ENCODE measurements at places on chromosomes 4 and X. TPM values are rescaled to one million over a fixed set of nuclear protein-coding genes. Genes with fewer than 3 reads are reported as not detected.

- DNase-seq, result peak; percentile 86
Measured at GRCh38 chr4:38857354-38858096, 908 bp upstream of the TLR6 start.

The MID2 gene
- total RNA-seq, result 14.6 TPM

The ADH7 gene
- not detected for total RNA-seq

GRCh38 chr4:186596850-186597390, 41.6 kb upstream of the MTNR1A start:
- DNase-seq, result no peak

- DNase-seq, result no peak
Measured at GRCh38 chr4:32778025-32778424, 2057.9 kb downstream of the PCDH7 start.

The GRIA3 gene
- total RNA-seq, result 10.1 TPM

DNA sequence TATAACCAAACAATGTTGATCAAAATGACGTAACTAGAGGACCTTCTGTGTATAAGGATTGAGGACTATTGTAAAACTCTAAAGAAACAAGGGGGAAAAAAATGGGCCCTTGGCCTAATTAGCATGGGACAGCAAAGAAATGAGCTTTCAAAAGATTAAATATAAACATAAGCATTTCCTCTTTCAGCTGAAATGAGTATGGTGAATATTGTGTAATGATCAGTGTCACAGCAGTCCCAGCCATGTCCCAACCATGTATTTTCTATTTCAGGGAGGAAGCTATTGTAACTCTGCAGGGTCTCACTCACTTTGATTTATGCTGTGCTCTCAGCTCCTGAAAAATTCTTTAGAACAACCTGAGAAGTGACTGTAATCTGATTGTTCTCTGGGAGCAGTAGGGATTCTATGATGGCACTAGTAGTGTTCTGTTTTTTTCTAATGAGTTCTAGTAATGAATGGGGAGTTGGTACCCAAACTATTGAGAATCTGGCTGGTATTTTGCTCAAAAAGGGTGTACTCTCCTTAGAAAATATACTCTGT, 25.8 kb downstream of the ANXA10 start:
- DNase-seq, result no peak

The TRPC5OS gene
- total RNA-seq, result not detected

The BEND4 gene
- not detected for total RNA-seq

The RPL34 gene
- 1,226 TPM for total RNA-seq

- DNase-seq, result no peak
Measured at GRCh38 chr4:161222889-161223288, 940.9 kb downstream of the FSTL5 start.

DNA sequence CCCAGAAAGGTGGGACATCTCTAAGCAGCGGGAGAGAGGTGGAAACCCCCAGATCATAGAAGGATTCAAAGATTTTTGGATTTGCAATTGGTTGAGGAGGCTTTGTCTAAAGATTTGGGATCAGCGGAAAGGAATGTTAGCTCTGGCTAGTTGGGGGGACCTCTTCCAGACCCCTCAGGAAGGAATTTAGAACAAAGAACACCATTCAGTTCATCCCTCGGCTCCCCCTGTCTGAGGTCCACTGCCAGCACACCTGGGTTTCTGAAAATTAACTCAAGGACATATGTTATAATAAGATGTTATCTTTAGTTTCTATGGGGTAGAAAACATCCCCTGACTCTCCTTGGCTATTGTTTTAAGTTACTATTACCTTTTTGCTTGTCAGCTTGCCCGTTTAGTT, 163.6 kb downstream of the CEP135 start:
- no peak for DNase-seq

The SHOX gene
- not detected for total RNA-seq

The ADH1C gene
- 1.4 TPM for total RNA-seq

DNA sequence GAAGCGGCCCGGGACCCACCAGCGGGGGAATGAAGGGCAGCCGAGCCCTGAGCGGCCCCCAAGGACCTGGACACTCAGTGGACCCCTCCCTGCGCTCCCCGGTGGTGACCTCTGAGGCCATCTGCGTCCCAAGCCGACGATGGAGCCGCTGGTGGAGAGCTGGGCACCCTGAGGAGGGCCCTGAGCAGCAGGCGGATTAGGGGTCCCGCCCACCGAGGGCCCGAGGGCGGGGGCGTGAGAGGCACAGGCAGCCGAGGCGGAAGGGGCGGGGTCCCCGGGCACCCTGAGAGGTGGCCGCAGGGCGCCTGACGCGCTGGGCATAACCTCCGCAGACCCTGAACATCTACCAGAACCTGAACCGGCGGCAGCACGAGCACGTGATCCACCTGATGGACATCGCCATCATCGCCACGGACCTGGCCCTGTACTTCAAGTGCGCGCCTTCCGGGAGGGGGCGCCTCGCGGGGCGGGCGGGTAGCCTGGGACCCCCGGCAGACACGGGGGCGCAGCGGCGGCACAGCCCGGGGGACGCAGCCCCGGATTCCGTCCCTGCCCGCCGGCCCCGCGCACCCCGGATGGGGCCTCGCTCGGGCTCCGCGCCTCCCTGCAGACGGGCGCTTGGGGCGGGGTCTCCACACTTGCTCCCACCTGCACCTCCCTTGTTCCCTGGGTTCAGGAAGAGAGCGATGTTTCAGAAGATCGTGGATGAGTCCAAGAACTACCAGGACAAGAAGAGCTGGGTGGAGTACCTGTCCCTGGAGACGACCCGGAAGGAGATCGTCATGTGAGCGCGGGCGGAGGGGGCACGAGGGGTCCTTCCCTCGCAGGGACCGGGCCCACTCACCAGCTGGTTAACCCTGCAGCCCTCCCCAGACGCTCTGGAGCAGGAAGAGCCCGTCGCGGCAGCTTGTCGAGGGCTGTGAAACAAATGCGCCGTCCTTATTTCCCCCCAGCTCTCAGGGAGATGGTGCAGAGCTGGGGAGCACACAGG, 10.3 kb downstream of the ATP5ME start:
- no peak for DNase-seq

The IL9R gene
- total RNA-seq, result not detected

DNA sequence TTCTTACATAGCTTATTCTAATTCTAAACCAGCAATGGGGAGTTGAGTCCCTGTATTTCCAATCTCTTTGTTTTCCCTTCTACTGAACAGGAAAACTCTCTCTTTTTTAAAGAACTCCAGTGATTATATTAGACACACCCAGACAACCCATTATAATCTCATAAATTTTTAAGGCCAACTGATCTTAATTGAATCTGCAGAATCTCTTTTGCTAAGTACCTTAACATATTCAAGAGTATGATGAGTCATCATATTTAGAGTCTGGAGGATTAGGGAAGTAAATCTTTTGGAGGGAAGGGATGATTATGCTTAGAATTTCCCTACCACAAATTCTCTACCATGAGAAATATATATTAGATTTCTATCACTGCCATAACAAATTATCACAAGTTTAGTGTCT, 705.1 kb downstream of the CENPC start:
- DNase-seq, result no peak

DNA sequence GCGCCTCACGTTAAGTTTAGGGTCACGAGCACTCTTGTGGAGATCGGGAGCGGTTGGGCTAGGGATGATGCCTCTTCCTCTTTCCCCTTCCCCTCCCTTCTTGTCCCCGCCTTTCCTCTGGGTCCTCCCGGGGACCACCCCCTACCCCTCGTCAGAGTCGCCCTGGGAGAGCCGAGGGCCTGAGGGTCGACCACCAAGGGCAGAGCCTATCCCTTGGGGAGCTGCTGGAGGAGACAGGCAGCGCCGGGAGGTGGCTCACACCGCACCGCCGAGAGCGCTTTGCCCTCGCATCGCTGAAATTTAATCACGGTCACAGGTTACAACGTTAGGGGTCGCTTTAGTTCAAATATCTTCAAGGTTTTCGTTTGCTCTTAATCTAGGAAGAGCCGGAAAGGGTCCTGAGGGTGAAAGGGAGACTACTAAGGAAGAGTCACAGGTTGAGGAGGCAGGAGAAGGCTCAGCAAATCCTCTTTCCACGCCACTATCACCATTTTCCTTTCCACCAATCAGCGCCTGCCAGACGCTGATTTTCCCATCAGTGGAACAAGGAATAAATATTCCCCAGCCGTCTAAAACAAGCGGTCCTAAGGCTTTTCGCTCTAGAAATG, 528 bp upstream of the SNCA start:
- DNase-seq, result no peak

DNA sequence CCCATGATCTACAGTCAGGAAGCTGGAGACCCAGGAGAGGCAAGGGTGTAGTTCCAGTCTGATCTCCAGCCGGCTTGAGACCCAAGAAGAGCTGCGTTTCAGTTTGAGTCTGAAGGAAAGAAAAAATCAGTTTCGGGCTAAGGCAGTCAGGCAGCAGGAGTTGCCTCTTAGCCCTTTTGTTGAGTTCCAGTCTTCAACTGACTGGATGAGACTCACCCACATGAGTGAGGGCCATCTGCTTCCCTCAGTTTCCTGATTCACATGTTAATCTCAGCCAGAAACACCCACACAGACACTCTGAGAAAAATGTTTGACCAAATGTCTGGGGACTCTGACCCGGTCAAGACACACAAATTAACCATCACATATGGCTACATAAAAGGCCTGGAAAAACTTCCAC, 73.6 kb upstream of the ELOVL6 start:
- DNase-seq, result no peak

GRCh38 chr4:55615008-55615407, 21.1 kb downstream of the NMU start:
- DNase-seq, result no peak

DNA sequence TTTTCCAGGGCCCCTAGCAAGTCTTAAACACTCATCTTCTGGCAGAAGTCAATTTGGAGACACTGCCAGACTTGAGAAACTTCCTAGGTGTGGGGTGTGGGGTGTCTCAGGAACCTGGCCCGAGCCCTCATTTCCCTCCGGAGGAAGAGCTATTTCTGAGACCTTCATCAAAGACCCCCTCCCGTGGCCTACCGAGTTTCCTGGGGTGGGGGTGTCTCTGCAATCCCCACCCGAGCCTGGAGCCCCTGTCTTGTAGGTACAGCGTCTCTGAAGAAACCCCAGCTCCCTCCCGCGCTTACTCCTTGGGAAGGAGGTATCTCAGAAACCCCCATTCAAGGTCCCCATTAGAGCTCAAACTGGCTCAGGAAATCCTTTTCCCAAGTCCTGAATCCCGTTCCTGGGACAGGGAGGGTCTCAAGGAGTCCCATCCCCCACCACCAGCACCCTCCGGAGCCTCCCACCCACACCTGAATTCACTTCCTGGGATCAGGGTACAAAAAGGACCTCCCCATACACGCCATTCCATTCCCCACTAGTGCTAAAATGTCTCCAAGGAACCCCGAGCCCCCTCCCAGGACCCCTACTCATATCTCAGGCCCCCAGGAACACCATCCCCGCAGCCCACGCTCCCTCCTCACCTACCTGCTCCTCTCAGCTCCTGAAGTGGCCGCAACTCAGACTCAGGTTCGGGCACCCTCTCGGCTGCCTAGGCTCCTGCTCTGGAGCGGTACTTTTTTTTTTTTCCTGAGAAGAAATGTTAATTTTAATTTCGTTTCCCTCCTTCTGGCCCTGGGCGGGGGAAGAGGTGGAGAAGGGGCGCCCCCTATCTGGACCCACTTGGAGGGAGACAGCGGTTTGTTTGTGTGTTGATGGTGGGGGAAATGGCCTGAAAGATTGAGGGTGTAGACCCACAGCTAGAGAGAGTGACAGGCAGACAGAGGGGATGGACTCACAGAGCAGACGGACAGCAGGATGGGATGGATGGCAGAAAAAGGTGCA, 1.1 kb downstream of the SLC38A5 start:
- no peak for DNase-seq

GRCh38 chrX:29225670-29226069, 638.4 kb downstream of the IL1RAPL1 start:
- DNase-seq, result no peak

The PAGE1 gene
- not detected for total RNA-seq

The ODAPH gene
- not detected for total RNA-seq

The P2RY4 gene
- total RNA-seq, result 0.09 TPM

The FRAS1 gene
- 1.9 TPM for total RNA-seq

GRCh38 chr4:119785963-119786362, 157.4 kb upstream of the PDE5A start:
- DNase-seq, result peak; percentile 70

DNA sequence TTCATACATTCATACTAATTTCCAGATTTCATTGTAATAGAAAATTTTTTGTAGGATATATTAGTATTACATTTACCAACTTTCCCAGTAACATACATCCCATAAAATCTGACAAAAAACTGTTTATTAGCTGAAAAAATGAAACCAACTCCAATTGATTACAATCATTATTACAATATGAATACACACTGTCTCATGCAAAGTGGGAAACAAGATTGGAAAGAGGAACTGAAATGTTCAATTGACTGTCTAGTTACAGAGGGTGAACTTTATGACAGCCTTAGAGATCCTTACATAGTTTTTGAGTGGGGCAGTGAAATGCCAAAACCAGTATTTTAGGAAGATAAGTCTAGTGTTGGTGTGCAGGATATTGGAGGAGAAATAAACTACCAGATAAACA, 2.3 kb upstream of the AMBN start:
- no peak for DNase-seq

- DNase-seq, result no peak
Measured at GRCh38 chr4:138537731-138538490, 295.8 kb upstream of the SLC7A11 start.

DNA sequence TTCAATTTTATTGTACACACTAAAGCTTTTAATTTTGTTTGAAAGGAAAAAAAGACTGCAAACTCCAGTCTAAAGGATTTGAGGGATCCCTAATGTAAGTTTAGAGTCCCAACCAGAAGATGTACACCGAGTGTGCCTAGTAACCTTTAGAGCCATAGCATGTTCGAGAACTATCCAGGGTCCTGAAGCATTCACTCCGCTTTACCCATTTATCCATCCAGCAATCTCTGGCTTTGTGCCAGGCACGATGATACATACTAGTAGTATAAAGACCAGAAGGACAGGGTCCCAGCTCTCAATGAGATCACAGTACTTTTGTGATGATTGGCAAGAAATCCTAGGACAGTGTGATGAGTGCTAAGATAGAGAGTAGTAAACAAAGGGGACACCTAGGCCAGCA, 168.7 kb downstream of the STK32B start:
- DNase-seq, result no peak

- DNase-seq, result peak; percentile 72
Measured at GRCh38 chrX:1453951-1454785, 1.5 kb upstream of the ASMTL start.

DNA sequence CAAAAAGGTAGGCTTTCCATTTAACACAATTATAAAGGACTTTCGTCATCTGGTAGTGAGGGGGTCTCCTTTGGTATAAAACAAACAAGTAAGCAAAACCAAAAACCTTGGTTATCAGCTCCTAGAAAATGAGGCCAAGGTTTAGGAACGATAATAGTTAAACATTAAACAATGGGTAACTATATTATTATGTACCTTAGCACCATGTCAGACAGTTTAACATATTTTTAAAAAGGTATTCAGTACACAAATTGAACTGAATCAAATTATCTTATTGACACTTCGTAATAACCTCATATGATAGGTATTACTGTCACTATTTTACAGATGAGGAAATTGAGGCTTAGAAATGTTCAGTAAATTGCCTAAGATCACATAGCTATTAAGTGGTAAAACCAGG, 32.1 kb upstream of the RAB9B start:
- no peak for DNase-seq

DNA sequence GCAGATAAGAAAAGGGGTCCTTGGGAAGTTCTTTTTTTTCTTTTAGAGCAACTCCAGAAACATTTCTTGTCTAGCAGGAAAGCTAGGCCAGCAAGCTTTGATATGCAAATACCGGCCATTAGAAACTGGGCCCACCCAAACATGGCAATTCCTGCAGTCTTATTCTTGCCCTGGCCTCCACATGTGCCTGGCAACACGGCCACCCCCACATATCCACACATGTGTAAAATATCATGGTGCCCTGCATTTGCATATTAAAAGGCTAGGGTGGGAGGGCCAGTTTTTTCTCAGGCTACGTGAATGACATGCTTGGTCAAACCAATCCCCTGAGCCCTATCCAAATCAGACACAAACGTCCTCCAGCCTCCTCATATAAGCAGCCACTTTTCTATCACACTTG, 171.7 kb upstream of the ZCCHC13 start:
- no peak for DNase-seq
